ENCODE measurements at places on chromosomes 6 and 20.

DNA sequence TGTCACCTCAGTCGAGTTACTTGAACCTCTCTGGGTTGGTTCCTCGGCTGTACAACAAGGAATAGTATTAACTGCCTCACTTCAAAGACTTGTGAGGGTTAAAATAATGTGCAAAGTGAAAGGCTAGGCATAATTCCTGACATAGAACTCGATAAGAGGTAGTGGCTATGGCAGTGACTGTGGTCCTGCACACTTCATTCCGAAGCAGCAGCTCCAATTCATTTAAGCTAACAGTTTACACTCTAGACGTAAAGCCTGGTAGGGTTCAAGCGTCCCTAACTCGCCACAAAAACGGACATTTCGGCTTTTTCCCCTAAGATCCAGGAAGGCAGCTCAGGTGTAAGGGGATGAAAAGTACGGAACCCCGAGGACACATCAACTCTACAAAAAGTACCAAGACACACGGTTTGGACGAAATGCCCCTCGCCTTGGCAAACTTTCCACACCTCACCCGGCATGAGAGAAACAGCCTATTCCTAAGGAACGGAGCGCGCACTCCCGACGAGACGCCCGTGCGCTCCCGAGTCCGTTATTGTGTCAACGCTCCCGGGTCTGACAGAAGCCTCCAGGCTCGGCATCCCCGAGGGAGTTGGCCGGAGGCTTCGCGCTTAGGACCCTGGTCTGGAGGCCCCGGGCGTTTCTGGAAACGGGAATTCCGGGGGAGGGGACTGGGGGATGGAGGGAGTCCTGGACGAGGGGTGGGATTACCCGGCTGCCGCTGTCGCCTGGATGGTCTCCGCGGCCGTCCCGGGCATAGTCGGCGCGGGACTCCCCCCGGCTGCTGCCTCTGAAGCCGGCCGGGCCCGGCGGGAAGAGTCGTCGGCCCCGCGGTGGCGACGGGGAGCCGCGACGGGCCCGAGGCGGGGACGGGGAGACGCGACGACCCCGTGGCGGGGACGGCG lies 937 bp downstream of the ZNF318 start:
- ATAC-seq: peak; percentile 14

GRCh38 chr20:58822149-58822548 lies 28.6 kb downstream of the GNAS-AS1 start:
- no peak for ATAC-seq

- ATAC-seq: no peak
Observed at GRCh38 chr6:131782764-131783163, 25.1 kb upstream of the ENPP1 start.

GRCh38 chr6:35359744-35360348 lies 17.5 kb downstream of the PPARD start:
- peak; percentile 31 for ATAC-seq

Measured in gastroesophageal sphincter (tissue), 4 donors.